ENCODE measurements at places on chromosomes 16 and 17.

GRCh38 chr17:36950027-36950426 lies 1.3 kb downstream of the AATF start:
- no peak for DNase-seq

DNA sequence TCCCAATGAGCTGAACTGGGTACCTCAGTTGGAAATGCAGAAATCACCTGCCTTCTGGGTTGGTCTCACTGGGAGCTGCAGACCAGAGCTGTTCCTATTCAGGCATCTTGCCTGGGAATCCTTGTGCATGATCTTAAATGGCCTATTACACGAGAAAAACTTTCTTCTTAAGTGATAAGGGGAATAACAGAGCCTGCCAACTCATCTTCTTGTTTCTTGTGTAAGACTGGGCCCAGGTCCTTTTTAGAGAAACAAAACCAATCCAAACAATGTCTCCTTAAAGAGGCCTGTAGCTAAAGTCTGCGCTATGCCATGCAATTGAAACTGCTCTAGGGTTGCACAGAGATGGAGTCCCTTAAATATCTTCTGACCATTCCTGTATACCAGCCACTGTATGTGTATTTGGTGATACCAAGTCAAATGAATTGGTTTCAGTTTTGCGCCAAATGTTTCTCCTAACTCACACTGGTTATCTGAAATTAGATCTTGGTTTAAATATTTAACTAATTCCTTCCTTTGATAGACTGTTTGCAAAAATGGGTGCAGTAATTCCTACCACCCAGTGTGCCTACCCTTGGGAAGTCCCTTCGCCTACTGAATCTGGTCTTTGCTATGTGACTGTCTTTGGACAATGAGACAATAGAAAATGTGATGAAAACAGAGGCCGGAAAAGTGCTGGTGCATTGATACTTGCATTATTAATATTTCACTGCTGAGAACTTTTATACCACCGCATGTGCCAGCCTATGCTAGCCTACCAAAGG lies 6.5 kb upstream of the CCL23 start:
- DNase-seq = no peak

DNA sequence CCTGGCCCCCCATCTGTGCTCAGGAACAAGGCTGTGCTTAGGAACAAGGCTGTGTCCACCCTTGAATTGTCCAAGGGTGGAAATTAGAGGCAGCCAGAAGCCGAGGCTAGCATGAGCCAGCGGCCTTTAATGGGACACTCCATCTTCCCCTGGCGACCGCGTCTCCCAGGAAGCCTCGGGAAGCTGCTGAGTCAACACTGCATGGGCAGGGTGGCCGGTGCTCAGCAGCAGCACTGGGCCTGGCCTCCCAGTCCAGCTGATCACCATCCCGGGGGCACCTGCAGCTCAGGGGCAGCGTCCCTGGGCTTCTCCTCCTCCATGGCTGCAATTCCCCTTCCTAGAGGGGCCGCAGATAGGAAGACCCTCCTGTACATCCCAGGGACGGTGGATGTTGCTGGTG lies 180.8 kb downstream of the ENGASE start:
- DNase-seq = no peak

DNA sequence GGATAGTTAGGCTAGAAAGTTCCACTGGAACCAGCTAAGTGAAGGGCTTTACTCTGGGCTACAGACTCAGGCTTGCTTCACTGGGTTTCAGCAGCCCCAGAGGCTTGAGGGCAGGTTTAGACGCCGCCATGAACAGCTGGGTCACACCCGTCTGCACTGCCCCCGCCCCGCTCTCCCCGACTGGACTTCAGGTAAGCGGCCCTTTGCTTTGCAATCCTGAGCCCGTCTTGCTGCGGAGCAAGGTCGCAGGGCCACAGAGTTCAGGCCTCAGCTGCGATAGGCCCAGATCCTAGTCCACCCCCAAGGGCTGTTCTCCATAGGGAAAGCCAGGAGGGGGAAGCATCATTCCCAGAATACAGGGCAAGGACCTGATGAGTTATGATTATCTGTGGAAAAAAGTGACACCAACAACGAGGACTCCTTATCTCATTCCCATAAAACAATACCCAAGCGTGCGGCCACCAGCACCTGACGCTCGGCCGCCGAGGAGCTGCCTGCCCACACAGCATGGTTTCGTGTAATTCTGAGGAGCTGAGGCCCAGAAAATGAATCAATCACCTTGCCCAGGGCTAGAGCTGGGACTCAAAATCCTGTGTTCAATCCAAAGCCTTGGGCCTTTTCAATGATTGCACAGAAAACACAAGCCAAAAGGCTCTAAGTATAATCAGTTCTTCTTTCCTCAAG lies 20.4 kb downstream of the MEAK7 start:
- no peak for DNase-seq

DNA sequence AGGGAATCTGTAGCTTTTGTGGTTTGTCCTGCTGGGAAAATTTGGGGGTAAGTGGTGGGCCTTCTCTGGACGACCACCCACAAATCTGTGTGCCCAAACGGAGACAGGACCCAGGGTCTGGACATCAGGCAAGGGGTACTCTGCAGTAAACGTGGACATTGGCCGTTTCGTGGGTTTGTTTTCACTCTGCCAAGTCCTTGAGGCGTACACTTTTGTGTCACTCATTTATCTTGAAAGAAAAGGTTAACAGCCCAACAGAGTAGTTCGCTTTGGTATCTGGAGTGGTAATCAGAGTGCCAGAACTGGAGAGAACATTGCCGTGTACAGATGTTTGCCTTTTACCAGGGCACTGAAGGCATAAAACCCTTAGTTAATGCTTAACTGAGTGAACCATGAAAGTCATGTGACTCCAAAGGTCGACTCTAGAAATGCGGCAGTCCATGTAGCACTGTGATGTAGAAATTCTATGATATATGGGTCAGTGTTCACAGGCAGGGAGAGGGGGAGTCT lies 15.4 kb downstream of the NAA60 start:
- DNase-seq = no peak

DNA sequence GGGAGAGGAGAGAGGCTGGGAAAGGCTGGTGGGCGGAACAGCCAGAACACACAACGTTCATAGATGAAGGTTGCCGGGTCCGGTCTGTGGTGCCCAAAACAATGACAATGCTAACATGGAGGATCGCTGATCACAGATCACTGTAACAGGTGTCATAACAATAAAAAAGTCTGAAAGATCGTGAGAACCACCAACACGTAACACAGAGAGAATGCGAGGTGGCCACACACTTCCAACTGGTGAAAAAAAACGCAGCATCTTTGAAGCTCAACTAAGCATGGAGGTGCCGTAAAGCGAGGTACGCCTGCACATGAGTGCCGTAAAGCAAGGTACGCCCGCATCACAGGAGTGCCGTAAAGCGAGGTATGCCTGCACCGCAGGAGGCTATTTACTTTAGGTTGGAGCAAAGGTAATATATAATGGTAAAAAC lies 42.3 kb downstream of the ABR start:
- no peak for DNase-seq

DNA sequence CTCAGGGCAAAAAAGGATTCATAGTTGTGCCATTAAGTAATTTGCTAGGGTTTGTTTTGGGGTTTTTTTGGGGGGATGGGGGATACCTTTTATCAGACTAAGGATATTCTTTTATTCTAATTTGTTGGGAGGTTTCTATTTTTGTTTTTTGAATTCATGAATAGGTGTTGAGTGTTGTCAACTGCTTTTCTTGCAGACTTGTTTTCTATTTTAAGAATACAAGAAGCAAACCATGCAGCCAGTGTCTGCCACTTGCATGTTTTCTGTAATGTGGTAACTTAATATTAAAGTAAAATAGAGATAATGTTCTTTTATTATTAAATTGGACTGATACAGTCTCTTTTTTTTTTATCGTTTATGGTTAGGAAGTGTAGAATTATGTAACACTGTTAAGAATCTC lies 49.5 kb downstream of the NFATC3 start:
- DNase-seq = no peak

DNA sequence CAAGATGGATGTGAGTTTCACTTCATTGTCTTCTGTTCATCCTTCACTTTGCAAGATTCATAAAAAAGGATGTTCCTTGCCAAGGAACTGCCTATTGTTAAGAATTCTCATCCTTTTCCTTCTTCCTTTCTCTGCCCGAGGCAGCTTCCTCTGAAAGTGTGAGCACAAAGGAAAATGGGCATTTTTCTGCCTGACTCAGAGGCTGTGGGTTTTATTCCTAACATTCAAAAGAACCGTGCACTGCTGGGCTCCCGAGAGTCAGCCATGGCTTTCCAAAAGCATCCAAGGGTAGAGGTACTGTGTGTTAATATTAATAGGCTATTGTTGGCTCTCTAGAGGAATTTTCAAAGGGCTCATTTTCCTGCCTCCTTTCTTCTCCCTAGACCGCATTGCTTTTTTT lies 289.4 kb downstream of the ABCC12 start:
- no peak for DNase-seq

DNA sequence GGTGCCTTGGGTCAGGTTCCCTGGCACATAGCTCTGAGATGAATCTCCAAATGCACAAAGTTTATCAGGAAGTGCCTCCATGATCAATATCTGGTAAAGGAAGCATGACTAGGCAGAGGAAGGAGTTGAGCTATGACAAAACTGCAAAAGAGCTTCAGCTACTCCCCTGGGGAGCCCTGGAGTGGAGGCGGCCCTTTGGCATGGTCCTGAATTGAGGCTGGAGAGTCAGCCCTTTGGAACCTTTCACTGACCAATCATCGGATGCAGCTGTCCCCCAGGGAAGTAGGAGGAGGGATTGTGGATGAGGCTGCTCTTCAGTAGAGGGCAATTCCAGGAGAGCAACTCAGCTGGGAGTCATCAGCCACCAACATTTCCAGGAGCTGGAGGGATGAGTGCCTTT lies 46.1 kb upstream of the NLRP1 start:
- no peak for DNase-seq
